Fibroblast of mammary gland (primary cell): ENCODE measurements at places on chromosomes 6 and 20.

GRCh38 chr20:53922901-53923314 lies 147.5 kb downstream of the BCAS1 start:
- DNase-seq, result peak; percentile 39

- no peak for DNase-seq
These were observed 144.0 kb downstream of the FLRT3 start for GRCh38 chr20:14193443-14193842.

GRCh38 chr6:43510827-43511163 lies 649 bp upstream of the LRRC73 start:
- no peak for DNase-seq

DNA sequence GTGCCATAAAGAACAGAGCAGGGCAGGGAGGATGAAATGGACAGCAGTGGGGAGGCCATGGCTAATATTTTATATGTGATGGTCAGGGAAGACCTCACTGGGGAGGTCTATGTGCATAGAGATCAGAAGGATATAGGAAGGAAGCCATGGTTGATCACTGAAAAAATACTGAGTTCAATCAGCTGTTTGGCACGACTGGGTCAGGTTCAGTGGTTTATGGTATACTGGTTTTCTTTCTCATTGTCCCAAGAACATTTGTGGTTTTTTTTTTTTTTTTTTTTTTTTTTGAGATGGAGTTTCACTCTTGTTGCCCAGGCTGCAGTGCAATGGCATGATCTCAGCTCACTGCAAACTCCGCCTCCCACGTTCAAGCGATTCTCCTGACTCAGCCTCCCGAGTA lies 78.3 kb upstream of the TIAM2 start:
- DNase-seq, result peak; percentile 37

DNA sequence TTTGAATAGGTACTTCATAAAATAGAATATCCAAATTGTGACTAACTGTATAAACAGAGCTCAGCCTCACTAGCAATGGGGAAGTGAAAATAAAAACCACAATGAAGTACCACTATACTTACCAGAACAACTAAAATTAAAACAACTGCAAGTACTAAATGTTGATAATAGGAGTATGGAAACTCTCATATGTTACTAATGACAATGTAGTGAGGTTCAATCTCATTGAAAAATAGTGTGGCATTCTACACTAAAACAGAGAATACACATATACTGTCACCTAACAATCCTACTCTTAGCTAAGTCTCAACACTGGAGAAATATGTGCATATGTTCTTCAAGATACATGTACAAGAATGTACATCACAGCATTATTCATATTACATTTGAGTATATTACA lies 132.0 kb upstream of the CARMIL1 start:
- no peak for DNase-seq

GRCh38 chr6:6256886-6257285 lies 63.6 kb downstream of the F13A1 start:
- no peak for DNase-seq

DNA sequence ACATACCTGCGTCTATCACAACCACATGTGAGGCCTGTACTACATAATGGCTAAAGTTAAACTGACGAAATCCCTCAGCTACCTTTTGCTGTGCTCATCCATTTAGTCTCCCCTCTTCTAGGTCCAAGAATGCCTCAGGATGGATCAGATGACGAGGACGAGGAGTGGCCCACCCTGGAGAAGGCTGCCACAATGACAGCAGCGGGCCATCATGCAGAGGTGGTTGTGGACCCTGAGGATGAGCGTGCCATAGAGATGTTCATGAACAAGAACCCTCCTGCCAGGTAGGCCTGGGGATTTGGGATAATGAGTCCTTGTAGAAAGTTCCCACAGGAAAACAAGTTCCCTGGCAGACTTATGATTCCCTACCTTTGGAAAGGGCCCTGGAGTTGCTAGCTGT lies 6.0 kb downstream of the BYSL start:
- DNase-seq, result no peak

DNA sequence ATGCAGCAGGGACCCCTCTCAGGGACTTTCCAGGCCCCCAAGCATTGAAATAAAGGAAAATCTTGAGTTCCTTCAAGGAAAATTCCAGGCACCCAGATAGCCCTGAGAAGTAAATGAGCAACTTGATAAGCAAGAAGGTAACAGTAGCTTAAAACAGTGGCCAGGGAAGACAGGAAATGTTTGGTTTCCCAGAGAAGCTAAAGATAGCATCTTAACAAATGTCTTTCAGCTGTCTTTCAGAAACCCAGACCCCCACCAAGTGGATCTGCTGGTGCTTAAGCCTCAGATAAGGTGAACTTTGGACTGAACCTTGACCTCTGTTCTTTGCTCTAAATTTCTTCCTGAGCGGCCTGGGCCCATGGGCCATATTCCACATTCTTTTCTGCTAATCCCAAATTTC lies 117.8 kb upstream of the CST7 start:
- DNase-seq, result no peak

GRCh38 chr6:168607272-168608112 lies 166.5 kb downstream of the SMOC2 start:
- no peak for DNase-seq

- DNase-seq, result peak; percentile 17
These were observed 137.2 kb upstream of the ADGRB3 start for GRCh38 chr6:68497927-68498326.

DNA sequence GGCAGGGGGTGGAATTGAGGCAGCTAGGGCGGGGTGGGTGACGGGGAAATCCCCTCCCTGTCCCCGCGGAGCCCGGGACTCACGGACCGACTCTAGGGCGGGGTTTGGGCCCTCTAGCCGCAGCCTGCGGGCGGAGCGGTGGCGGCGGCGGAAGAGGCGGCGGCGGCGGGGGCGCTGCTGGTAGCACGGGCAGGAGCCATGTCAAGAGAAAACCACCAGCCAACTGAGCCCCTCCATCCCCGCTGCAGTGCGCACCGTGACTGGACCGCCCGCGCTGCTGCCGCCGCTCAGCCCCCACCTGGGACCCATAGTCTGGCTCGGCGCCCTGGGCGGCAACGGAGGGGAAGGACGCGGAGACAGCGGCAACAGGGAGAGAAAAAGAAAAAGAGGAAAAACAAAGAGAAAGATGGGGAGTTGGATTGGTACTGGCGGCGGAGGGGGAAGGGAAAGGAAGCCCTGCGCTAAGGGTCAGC lies 1.2 kb upstream of the C6orf62 start:
- peak; percentile 34 for DNase-seq

GRCh38 chr6:132471787-132472186 lies 41.1 kb downstream of the STX7 start:
- no peak for DNase-seq

GRCh38 chr6:44681761-44682160 lies 294.3 kb downstream of the CDC5L start:
- DNase-seq, result peak; percentile 47

- no peak for DNase-seq
These were observed 416 bp downstream of the RSPH4A start for GRCh38 chr6:116616737-116617053.

DNA sequence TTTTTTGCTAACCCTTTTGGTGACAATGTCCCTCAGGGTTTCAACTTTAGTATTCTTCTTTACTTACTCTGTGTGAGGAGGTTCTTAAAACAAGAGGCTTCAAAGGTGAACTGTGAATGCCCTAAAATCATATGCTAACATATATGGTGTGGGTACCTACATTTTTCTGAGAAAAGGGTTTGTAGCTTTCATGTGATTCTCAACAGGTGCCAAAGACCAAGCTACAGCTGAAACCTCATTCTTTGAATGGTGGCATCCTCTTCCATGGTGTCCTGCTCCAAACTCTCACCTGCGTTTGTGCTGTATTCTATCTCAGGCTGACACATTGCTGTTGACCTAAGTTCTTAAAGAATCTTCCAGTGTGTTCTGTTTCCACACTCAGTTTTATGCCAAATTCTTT lies 177.3 kb downstream of the PRL start:
- DNase-seq, result no peak

GRCh38 chr6:90460051-90460450 lies 126.8 kb downstream of the MAP3K7 start:
- DNase-seq, result no peak

DNA sequence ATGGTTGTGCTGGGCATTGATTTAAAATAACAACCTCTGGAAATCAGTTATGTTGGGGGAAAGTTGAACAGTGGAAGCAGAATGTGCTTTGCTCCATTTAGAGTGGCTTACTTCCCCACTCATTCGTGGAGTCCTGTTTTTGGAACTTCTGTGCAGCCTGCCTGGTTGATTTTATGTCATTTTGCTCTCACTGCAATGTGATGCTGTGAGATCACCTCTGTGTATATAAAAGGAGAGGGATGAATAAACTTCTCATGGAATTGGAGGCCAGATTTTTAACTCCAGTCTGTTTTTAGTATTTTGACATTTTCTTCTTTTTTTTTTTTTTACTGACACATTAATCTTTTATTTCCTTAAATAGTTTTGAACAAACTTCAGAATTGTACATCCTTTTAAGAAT lies 139.0 kb downstream of the FNDC1 start:
- DNase-seq, result no peak

DNA sequence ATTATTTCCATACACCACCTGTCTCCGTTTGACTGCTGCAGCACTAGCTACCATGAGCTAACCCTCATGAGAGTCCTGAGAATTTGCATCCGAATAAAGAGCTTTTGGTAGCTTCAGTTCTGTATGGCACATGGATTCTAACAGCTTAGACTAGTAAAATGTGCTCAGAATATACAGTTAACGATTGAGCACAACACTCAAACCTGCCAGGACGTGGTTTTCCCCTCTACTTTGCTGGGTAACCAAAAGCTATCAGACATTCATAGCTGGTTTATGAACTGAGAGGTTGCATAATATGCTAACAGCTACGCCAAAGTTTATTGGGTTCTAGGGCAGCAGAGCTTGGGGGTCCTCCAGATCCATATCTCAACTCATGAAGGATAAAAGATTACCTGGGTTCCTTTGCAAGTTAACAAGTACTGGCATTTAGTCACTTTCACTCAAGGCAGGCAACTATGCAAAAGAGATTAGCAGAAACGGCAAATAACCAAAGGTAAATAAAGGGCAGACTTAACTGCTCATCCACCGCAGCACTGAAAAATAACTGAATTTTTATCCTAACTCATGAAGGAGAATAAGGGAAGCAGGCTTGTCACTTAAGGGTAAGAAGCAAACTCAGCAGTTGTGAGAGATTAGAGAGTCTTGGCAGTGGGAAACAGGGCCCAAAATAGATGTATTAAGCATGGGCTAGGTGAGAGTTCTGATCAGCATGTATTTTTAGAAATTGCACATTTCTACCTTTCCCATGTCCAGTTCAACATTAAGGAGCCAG lies 29.4 kb downstream of the NUDT3 start:
- no peak for DNase-seq

DNA sequence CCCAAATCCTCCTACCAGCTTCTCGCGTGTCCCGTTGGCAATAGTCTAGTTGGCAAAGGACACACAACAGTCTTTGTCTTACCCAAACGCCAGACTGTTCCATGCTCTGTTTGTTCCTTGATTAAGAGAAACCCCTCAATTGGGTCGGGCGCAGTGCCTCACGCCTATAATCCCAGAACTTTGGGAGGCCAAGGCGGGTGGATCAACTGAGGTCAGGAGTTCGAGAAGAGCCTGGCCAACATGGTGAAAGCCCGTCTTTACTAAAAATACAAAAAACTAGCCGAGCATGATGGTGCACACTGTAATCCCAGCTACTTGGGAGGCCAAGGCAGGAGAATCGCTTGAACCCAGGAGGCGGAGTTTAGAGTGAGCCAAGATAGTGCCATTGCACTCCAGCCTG lies 153.7 kb downstream of the GRM4 start:
- no peak for DNase-seq

DNA sequence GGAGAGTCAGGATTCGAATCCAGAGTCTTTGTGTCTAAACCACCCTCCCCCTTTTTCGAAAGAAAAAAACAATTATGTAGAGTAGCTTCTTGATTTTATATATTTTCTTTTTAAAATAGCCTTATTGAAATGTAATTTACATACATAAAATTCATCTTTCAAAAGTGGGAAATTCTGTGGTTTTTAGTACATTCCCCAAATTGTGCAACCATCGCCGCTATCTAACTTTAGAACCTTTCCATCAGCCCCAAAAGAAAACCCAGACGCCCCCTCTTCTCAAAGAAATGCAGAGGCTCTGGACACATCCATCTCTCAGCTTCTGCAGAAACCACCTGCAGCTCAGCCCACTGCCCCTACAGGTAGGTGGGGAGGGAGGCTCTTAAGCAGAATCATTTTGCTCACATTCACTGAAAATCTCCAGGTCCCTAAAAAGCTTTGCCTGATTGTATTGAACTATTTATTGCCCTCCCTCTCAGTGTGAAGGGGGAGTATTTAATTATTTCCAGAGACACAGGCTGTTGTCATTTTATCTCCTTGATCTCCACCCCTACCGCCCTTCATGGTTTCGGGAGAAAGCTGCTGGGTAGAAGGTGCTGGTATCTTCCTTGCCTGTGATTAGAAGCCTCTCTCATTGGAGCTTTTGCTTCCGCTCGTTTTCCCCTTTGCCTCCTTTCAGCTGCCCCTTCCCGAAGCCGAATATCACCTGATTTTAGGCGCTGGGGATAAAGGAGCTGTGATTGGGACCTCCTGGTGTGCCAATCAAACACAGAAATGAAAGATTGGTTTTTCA lies 68.7 kb upstream of the KCNG1 start:
- DNase-seq, result no peak

DNA sequence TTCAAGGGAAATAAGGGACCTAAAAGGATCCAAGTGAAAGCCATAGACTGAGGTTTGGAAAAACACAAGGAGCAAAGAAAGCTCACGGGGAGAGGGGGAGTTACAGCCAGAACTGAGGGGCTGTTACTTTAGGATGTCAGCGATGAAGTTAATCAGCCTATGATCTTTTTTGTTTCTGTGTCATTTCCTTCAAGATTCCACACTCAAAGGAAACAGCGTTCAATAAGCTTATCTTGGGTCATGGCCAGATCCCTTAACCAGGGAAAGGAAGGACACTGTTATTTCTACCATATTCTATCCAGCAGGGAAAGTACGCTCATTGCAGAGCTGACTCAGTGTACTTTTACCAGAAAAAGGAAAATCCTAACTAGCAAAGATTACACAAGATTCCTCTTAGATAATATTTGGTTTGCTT lies 132.8 kb downstream of the PFDN4 start:
- DNase-seq, result peak; percentile 87

DNA sequence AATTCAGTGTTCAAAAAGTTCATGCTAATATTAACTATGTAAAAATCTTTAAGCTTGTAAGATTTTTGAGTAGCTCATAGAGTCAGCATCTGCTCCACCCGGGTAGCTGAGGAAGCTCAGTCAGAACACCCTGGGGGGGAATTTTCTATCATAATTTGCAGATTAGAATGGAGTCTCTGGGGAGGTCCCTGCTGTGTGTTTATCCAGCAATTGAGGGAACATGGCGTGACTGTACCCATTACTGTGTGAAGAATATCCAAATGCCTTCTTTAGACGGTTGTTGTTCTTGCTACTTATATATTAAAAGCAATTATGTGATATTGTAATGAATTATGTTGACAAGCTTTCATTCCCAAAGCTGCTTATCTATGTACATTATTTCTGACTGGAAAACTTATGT lies 64.8 kb downstream of the AIG1 start:
- DNase-seq, result no peak

GRCh38 chr20:34435589-34435988 lies 72.5 kb downstream of the ITCH start:
- no peak for DNase-seq

- DNase-seq, result no peak
These were observed 234.5 kb upstream of the THEMIS start for GRCh38 chr6:128135325-128135724.
